Tracheal epithelial cell (primary cell): ENCODE measurements at places on chromosomes 12 and 14. TPM values are rescaled to one million over a fixed set of nuclear protein-coding genes. Genes with fewer than 3 reads are reported as not detected.

HAL gene
- 0.21 and 0.24 TPM in 2 replicates for total RNA-seq

KRT80 gene
- total RNA-seq, result 8.3 and 11.8 TPM in 2 replicates

IL26 gene
- total RNA-seq, result not detected in 2 replicates

HOXC12 gene
- not detected in 2 replicates for total RNA-seq

BLTP3B gene
- 14.0 and 16.8 TPM in 2 replicates for total RNA-seq

GALNT6 gene
- total RNA-seq, result 23.7 and 61.9 TPM in 2 replicates

EIF2B1 gene
- 62.2 and 72.3 TPM in 2 replicates for total RNA-seq

LMNTD1 gene
- not detected in 2 replicates for total RNA-seq

LRP1 gene
- total RNA-seq, result 44.5 and 48.4 TPM in 2 replicates

PLBD2 gene
- 21.1 and 25.8 TPM in 2 replicates for total RNA-seq

TAS2R31 gene
- 1.2 TPM in 1 of 2 replicates, not detected in the other for total RNA-seq

GZMH gene
- total RNA-seq, result not detected in 2 replicates

KRT81 gene
- total RNA-seq, result 10.8 TPM in 1 of 2 replicates, not detected in the other

IL22 gene
- not detected in 2 replicates for total RNA-seq

KCNJ8 gene
- total RNA-seq, result 0.48 TPM in 1 of 2 replicates, not detected in the other

MAP3K9 gene
- total RNA-seq, result 17.7 and 19.3 TPM in 2 replicates

MTRFR gene
- total RNA-seq, result 6.0 and 11.1 TPM in 2 replicates

PROX2 gene
- under 0.01 TPM in 1 of 2 replicates, not detected in the other for total RNA-seq

RNASE2 gene
- total RNA-seq, result not detected in 2 replicates

FSCB gene
- total RNA-seq, result not detected in 2 replicates

CCDC198 gene
- under 0.01 and 6.5 TPM in 2 replicates for total RNA-seq

ATF1 gene
- total RNA-seq, result 33.0 and 37.7 TPM in 2 replicates

LMO3 gene
- under 0.01 and 0.43 TPM in 2 replicates for total RNA-seq
